Activated CD4-positive, alpha-beta memory T cell treated with anti-CD3 and anti-CD28 coated beads for 36 hours (primary cell): ENCODE measurements at places on chromosomes 7 and 10. TPM values are rescaled to one million over a fixed set of nuclear protein-coding genes. Genes with fewer than 3 reads are reported as not detected.

DNA sequence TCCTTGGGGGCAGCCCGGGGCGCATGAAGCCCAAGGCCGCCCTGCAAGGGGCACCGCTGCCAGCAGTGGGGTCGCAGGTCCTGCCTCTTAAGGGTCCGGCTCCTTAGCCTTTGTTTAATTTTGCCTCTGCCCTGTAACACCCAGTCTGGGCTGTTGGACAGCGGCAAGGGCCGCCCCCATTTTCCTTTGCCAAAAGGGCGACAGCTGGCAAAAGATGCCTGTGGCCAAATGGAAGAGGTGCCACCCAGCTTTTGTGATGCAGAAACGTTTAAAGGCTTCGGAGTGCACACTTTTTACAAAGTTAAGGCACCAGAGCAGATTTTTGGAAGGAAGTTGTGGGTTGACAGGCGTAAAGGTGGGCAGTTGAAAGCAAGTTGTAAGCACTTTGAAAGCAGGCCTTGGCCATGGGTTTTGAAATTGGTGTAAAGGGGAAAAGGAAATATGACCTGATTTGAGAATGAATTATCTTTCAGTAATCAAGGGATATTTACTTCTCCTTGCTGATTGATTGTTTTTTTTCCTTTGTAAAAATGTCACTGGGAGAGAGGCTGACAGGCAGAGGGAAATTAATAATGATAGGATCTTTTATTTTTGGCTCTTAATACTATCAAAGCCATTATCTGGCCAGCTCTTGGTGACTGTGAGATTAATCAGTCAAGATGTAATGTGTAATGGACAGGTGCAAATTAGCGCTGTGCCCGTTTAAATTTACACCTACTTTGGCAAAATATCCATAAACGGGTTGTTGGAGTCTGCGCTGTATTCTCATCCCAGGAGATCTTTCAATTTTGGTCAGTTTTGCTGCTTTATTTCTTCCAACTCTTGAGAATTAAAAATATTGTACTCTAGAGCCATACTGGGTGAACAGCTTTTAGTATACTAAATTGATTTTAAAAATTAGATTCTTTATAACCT, 1.2 kb downstream of the CASD1 start:
- H3K27me3 ChIP-seq = no peaks in the 10 kb centered on the region
- peak overlapping the region; percentile 76 for H3K4me3 ChIP-seq
- H3K36me3 ChIP-seq = peaks cover 9% of the 10 kb centered on the region
- peak overlapping the region; percentile 91 for H3K27ac ChIP-seq
- peak; percentile 59 for DNase-seq
- H3K4me1 ChIP-seq = peaks cover 47% of the 10 kb centered on the region

The MACC1 gene
- total RNA-seq = 0.10 TPM

DNA sequence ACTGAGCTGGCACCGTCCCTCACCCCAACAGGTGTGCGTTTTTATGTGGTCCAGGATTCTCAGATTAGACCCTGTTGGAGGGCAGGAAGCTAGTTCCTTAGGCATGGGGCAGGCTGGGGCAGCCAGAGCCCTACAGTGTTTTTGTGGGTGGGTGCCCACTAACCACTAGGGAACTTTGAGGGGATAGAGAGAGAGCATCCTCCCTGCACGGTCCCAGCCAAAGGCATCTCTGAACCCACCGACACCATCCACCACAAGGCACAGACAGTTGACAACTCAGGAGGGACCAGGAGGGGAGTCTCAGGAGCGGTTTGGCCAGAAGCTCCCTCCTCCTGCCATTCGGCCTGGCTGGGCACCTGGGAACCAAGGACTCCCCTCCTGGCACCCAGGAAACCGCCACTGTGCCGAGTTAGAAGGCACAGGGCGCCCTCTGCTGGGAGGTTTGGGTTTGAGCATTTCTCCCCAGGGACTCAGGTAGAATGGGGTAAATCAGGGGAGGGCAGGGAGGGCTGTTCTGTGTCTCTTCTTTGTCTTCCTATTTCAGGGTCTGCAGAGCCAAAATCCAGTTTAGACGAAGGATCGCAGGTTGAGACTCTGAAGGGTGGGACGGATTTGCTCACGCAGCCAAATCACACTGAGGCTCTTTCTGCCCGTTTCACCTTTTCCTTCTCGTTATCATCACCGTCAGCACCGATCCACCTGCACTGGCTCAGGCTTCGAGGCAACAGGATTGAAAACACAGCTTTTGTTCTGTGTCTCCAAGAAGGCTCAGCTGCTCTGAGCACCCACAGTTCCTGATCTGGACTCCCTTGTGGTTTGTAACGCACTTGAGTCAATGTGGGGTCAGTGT, 84.8 kb upstream of the COL13A1 start:
- H3K27ac ChIP-seq = no peak overlapping the region
- H3K4me1 ChIP-seq = no peaks in the 10 kb centered on the region
- peak; percentile 73 for DNase-seq
- H3K36me3 ChIP-seq = no peaks in the 10 kb centered on the region
- H3K4me3 ChIP-seq = no peak overlapping the region

The OR2A1 gene
- not detected for total RNA-seq

GRCh38 chr7:148340438-148341280, 249.9 kb upstream of the C7orf33 start:
- no peaks in the 10 kb centered on the region for H3K36me3 ChIP-seq
- no peak for DNase-seq
- H3K4me1 ChIP-seq = peaks cover 12% of the 10 kb centered on the region
- H3K27ac ChIP-seq = no peak overlapping the region
- no peak overlapping the region for H3K4me3 ChIP-seq
- H3K27me3 ChIP-seq = peaks cover 50% of the 10 kb centered on the region

DNA sequence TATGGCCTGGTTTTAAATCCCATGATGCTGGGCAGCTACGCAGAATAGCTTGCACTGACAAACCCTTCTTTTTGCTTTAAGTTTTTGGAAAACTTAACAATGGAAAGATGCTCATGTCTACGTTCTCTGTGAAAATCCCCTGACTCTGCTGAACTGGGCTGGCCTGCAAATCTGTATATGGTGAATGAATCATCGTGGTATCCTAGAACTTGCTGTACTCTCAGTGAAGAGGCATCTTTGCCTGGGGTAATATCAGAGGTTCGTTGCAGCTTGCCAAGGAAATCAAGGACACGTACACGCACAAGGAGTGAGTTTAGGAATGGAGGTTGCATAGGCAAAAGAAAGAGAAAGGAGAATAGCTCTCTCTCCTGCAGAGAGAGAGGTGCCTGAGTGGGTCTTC, 382.0 kb upstream of the ADARB2 start:
- H3K27me3 ChIP-seq = no peaks in the 10 kb centered on the region
- H3K27ac ChIP-seq = no peak overlapping the region
- no peak overlapping the region for H3K4me3 ChIP-seq
- no peaks in the 10 kb centered on the region for H3K36me3 ChIP-seq
